ENCODE measurements at places on chromosomes 13 and 19.
A peak's percentile ranks its signal among the peaks of the same experiment; 100 is the strongest.

- DNase-seq, result no peak
Measured at GRCh38 chr13:112729408-112729807, 39.6 kb downstream of the ATP11A start.

GRCh38 chr19:5831159-5831558, 8.3 kb downstream of the FUT6 start:
- DNase-seq, result no peak

DNA sequence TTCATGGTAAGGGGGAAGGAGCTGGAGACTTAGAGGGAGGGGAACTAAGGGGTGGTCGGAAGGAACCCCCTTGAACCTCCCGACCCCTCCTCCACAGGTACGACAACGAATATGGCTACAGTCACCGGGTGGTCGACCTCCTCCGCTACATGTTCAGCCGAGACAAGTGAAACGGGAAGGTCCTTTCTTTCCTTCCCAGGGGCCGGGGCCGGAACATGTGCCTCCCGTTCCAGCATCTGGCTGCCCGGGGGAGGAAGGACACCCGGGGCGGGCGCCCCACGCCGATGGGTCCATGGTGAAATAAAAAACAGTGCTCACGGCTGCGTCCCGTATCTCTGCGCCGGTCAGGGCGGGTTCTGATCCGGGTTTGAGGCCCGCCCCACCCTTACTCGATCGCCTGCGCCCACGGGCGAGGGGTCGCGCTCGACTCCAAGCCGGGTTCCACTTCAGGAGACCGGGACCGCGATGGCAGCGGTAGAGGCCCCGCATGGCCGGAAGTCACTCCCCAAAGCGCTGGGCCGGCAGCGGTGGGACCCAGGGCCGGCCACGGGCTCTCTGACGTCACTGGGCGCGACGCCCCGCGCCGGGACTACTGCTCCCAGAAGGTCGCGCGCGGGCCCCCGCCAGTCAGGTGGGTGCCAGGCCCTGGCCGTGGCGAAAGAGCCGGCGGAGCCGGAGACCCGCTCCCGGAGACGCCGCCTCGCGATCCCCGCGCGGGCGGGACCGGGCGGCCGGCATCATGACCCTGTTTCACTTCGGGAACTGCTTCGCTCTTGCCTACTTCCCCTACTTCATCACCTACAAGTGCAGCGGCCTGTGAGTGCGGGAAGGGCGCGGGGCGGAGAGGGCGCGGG, at the start of gene TMEM147:
TMEM147 (plus strand) TSS at position 626 of the 854 bp plus-strand sequence; CDS start at position 740, 114 bp downstream.
- DNase-seq, result peak; percentile 72

DNA sequence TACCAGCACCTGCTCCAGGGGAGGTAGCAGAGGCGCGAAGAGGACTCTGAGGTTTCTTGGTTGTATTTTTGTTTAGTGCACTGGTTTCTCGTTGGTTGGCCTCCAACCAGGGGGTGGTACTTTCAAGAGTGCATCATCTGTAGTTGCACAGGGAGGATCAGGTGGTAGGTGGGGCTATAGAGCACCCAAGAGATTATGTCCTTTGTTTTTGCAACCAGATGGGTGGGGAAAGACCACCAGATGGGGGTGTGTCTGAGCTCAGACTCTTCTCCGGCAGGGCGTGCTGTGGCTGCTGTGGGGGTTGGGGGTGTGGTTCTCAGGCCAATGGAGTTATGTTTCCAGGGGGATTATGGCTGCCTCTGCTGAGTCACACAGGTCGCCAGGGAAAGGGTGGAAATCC, 254.4 kb upstream of the KLF12 start:
- no peak for DNase-seq

GRCh38 chr19:29714953-29715700, at the start of gene C19orf12:
C19orf12 (minus strand) TSS chr19:29715261; CDS start chr19:29708413, 6,848 bp downstream.
- peak; percentile 38 for DNase-seq

DNA sequence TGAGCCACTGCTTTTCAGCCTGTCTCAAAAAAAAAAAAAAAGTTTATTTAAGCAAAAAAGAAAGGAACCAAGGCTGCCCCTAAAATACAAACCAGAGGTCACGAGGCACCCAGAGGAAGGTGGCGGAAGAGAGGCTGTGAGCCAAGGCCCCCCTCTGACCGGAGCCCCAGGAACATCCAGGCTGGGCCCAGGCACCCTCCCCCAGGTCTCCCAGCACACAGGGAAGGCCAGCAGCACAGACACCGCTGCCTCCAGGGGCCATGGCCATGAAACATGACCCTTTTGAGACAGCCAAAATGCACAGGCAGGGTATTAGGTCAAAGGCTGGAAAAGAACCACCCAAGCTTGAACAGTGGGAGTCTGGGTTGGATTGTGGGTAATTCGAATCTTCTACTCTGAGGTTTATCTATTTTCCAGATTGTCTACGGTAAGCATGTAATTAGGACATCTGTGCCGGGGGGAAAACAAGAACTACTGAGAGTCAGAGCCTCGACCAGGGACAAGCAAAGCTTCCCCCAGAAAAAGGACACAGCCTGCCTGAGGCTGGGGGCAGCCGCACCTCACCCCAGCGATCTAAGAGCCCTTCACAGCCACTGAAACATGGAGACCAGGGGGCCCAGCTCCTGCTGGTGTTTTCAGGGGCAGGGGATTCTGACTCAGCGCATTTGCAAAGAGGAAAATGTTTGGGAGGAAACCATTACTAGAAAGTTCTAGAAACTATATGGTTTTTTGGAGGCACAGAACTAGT, 8.4 kb downstream of the PEX11G start:
- no peak for DNase-seq

Measured in stimulated activated CD8-positive, alpha-beta memory T cell treated with anti-CD3 and anti-CD28 coated beads, Interleukin-15, amount 100 ng/mL, for 24 hours (primary cell).